ENCODE measurements at places on chromosomes 3 and 15.

DNA sequence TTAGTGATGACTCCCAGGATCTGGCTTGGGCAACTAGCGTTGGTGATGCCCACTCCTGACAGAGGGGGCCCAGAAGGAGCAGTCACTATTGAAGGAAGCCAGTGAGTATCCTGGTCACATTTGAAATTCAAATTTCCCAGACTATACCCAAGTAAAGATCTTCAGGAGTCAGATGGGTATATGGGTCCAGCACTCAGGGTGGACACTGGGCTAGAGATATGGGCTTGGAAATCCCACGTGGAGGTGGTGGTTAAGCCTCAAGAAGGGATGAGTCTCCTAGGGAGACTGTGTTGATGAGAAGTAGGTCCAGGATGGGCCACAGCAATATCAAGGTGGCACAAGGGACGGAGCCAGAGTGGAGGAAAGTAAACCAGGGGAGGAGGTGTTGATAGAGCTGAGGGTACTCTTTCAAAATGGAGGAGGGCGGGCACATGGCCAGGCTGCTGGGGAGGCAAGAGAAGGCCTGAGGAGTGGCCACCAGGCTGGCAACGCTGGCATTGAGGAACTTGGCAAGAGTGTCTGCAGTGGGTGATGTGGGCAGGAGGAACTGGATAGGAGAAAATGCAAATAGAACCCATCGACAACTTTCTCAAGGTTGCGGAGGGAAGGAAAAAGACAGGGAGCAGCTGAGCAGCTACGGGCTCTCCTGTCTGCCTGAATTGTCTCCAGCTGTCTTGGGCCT, 3.7 kb upstream of the SLCO2A1 start:
- no peak for DNase-seq

DNA sequence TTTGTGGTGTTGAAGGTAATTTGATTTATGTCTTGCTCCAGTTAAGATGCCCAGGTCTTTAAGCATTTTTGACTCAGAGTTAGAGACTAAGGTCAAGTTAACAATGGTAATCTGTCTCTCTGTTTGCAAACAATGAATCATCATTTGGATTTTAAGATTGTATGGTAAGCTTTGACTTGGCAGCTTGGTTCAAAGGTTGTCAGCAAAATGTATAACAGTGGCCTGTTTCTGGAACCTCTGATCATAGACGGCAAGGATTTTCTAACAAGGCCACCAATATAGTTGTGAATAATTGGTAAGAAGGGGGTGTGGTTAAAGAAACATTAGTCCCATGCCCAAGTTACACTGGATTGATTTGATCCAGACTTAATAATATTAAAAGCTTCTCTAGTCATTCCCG, 775.2 kb upstream of the GOLIM4 start:
- no peak for DNase-seq

GRCh38 chr15:42158941-42159340, 2.5 kb upstream of the PLA2G4F start:
- DNase-seq = no peak

DNA sequence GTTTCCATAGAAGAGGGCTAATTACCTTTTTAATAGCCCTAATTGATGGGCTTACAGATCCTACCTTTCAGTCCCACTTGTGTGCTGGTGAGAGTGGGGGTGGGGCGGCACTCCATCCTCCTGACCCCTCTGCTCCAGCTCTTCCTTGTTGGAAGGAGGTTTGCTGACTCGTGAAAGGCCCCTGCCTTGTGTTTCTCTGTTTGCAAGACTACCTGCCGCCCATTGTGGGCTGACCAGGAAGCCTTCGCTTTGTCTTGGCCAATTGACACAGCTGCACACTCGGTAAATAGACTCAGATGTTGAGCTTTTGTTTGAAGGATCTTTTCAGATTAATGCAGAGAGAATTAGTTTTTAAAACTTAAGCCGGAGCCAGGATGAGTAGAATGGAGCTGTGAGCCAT, 197.3 kb upstream of the HES1 start:
- peak; percentile 49 for DNase-seq

DNA sequence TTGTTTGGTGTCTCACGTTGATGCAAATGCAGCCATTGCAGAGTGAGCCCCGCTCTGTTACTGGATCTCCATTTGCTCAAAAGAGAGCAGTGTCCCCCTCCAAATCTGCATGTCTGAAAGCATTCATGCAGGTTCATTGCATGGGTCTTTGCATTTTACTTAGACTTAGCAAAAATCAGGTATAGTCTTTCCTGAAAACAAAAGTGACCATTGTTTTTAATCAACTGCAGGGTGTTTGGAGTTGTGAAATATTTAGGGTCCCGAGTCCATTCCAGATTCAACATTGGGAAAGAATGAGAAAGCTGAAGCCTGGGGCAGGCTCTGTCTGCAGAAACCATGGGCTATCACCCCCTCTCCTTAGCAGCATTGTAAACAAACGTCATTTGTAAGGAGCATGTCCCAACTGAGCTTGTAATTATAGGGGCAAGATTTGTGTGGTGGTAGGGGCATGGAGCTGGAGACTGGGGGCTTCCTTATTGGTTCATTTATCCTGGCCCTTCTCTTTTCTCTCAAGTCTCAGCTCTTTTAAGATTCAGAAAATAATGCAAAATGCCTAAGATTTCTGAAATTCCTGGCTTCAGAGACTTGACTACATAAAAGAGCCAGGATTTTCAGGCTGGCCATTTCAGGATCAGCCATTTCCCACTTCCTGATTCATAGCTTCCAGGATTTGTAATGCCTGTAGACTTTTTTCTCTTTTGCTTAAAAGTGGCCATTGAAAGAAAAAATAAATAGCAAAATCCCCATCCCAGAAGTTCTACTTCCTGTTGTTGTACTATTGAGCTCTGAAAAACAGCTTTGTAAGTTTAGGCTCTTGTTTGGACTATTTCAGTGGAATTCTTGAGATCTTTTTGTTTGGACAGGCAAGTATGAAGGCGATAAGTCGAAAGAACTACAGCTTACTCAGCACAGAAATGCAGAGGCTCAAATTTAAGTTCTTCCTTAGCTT, 23.0 kb downstream of the IGF1R start:
- DNase-seq = no peak

GRCh38 chr15:70491201-70491621, 272.1 kb downstream of the UACA start:
- no peak for DNase-seq

GRCh38 chr15:60130821-60131220, 126.7 kb downstream of the FOXB1 start:
- no peak for DNase-seq

GRCh38 chr3:190840146-190840545, 22.3 kb downstream of the GMNC start:
- DNase-seq = no peak

- no peak for DNase-seq
Measured at GRCh38 chr15:78063217-78063616, 14.3 kb downstream of the TBC1D2B start.

- no peak for DNase-seq
Measured at GRCh38 chr3:139325551-139325950, 18.3 kb upstream of the MRPS22 start.

- no peak for DNase-seq
Measured at GRCh38 chr3:71694358-71694999, 30.7 kb downstream of the EIF4E3 start.

GRCh38 chr3:45975686-45976085, 19.9 kb downstream of the FYCO1 start:
- DNase-seq = no peak

DNA sequence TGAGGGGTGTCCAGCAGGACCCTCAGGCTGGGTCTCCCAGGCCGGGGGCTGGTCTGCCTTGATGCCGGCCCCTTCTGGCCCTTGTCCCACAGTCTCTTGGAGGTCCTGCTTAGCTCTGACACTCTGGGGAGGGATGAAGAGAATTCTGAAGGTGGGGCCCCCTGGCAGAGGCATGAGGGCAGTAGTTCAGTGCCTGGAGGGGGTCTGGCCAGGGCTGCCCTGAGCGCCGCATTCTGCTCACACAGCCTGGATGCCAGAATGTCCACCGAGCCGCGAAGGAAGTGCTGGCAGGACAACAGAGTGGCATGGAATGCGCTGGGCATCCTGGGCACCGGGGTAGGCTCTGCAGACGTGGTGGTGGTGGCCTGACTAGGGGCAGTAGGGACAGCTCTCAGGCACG, 55.5 kb downstream of the SMAD6 start:
- DNase-seq = no peak

- no peak for DNase-seq
Measured at GRCh38 chr3:14434498-14435151, 32.2 kb downstream of the SLC6A6 start.

DNA sequence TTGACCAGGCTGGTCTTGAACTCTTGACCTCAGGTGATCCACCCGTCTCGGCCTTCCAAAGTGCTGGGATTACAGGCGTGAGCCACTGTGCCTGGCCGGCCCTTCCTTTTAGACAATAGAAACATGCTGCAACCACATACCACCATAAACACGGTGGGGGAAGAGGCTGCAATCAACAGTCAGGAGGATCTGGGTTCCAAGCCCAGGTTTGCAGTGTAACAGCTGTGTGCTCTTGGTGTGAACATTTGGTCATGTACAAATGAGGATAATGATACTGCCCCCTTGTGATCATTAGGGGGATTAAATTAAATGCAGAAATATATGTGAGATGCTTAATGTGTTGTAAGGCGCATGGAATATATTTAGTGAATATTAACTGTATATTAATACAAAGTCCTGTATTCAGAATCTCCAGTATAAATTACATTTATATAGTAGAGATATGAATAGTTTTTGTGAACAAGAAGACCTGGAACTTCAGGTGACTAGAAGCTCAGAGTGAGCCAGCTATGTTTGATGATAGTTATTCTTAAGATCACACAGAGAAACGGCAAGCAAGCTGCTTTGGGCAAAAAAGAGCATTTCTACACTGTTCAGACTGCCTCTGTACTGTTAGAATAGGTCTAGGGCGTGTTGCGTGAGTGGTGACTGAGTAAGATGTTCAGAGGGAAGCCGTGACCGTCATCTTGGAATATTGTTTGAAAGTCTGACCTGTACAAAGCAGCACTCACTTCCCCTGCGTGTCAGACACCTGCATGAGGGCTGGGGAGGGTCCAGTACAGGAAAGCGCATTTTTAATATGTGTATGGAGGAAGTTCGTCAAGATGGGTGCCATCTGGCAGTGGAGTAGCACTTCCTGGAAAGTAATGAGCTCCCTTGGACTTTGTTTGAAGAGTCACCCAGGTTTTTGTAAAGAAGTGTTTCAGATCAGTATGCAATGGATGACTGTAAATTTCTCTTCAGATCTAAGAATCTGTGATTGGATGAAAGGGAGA, 125.8 kb downstream of the PGPEP1L start:
- peak; percentile 39 for DNase-seq

- no peak for DNase-seq
Measured at GRCh38 chr15:90142216-90143165, 40.2 kb upstream of the IDH2 start.

GRCh38 chr15:47194718-47195117, 522.6 kb upstream of the SEMA6D start:
- DNase-seq = peak; percentile 28

- no peak for DNase-seq
Measured at GRCh38 chr3:171979081-171979480, 60.3 kb upstream of the FNDC3B start.

DNA sequence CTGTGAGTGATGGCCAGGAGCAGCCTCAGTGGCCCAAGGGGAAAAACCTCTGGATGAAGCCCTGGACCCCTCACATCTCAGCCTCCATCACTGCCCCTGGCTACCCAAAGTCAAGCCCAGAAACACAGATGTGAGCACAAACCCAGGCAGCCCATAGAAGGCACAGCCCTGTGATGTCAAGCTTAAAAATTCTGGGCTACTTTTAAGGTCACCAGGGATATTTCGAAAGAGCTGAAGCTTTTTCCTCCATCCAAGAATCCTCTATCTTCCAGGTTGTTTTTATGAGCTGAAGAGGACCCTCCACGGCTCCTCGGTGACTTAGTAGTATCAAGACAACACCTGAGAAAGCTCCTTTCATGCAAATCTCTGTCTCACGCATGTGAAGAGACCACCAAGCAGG, 11.5 kb downstream of the LIPC start:
- no peak for DNase-seq

DNA sequence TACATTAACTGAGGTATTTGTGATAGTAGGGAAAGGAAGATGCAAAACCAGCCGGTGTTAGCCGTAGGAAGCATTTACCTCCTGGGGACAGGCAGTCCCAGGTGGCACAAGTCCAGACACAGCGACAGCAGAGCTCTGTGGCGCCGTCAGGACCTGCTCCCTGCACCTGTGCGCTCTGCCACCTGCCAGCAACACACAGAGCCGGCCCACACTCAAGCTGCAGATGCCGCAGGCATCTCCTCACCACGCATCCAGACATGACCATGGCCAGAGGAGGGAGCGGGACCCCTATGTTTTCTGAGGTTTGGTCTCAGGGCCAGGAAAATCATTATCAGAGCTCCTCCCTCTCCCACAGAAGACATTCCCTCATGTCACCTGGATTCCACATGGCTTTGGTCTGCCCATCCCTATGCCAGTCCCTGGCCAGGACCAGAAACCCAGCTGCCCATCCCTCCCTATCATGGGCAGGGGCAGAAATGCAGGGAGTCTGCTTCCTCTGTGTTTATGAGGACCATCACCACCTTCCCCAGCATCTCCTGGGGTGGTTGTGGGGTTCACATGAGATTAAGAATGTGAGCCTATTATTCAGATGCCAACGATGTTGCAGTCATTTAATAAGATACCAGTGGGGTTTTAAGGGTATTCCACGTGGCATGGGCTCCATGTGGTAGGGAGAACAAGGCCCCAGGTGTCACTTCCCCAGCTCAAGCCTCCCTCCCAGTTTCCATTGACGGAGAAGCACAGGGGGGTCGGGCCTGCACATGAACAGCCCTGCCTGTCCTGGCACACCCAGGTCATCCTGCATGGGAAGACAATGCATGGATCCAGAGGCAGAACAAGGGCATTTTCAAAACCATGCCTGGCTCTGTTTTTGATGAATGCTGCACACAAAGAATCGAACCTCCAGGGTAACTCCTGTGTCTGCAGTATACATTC, 251.1 kb downstream of the OCA2 start:
- DNase-seq = no peak

GRCh38 chr3:97979610-97980009, 7.4 kb upstream of the RIOX2 start:
- no peak for DNase-seq

DNA sequence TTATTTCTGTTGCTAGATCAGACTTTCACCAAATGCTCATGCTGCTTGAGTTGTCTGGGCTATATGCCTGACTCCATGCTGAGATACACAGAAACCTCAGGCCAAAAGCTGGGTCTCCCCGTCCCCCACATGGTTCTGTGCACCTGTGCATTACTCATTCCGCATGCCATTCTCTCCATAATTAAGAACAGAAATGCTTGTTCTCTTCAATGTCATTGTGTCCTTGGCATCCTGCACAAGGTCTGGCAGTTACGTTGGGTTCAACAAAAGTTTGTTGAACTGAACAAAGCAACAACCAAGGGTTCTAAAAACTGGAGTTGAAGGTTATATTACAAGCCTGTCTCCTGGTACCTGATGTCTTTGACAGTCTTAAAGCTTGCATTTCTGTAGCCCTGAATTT, 177.5 kb downstream of the FNDC3B start:
- no peak for DNase-seq

GRCh38 chr3:169575381-169575780, 88.1 kb downstream of the MECOM start:
- DNase-seq = no peak

DNA sequence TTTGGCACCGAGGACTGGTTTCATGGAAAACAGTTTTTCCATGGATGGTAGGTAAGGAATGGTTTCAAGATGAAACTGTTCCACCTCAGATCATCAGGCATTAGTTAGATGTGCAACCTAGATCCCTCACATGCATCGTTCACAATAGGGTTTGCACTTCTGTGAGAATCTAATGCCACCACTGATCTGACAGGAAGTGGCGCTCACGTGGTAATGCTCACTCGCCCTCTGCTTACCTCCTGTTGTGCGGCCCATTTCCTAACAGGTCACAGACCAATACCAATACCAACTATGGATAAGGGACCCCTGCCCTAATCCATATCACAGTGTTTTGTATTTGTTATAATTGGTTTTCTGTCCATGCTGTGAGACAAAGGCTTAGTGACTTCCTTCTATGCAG, 58.9 kb downstream of the SLMAP start:
- no peak for DNase-seq

Measured in SHP77 (cell line).